ENCODE measurements at places on chromosomes 7 and 10. TPM values are rescaled to one million over a fixed set of nuclear protein-coding genes. Genes with fewer than 3 reads are reported as not detected.

The GATA3 gene
- total RNA-seq = 0.87 TPM

The MYPN gene
- 0.08 TPM for total RNA-seq

The INA gene
- total RNA-seq = not detected

The MSS51 gene
- total RNA-seq = 0.69 TPM

The BBS9 gene
- 2.5 TPM for total RNA-seq
